Adipocyte (in vitro differentiated cells): ENCODE measurements at places on chromosomes 6 and 20.
A peak's percentile ranks its signal among the peaks of the same experiment; 100 is the strongest.

DNA sequence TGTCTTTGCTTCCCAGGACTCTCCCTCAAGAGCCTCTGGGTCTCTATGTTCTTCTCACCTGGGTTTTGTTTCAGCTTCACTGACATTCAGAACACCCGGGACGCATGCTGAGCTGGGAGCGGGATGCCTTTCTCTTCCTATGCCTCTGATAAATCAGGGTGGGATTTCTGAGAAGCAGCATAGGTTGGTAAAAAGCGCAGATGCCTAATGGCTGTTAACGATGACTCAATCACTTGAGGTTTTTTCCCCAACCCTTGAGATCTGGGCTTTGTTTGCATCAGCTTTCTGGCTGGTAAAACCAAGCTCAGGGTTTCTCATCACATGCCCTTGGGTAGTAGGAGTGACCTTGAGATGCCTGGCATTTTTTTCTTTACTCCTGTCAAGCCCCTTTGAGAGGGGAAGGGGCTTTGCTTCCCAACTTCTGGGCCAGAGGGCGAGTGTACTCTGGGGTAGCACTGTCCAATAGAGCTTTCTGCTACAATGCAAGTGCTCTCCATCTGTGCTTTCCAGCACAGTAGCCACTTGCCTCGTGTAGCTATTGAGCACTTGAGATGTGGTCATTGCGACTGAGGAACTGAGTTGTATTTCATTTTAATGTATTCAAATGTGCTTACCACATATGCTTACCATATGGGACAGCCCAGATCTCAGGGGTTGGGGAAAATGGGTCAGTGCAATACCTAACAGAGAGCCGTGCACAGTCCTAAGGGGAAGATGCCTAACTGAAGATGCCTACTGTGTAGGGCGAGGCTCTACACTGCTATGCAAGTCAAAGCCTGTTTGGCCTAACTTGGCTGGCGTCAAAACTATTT is 69.1 kb downstream of the PPP1R14C start:
- no peak for DNase-seq

- no peak for DNase-seq
Observed at GRCh38 chr20:55159230-55159629, 683.8 kb downstream of the DOK5 start.

GRCh38 chr6:96823743-96824142 is 13.5 kb downstream of the GPR63 start:
- no peak for DNase-seq

DNA sequence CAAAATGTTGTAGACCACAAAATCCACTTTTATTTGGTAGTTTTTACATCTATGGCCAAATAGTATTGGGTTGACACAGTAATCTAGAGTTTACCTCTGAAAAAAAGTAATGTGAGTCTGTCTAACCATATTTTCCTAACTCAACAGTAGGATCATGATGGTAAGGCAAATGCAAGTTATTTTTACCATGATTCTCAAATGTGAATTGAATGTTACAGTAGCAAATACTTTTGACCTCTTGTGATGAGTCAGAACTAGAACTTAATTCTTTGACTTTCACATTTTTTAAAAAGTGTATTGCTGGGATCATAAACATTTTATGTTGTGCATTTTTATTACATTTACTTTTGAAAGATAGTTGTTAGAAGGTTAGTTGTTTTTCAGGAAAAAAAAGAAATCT is 22.0 kb downstream of the RNF146 start:
- DNase-seq = peak; percentile 23

GRCh38 chr6:52498538-52499017 is 78.3 kb downstream of the TRAM2 start:
- DNase-seq = no peak

GRCh38 chr6:137709424-137710236 is 157.4 kb upstream of the TNFAIP3 start:
- DNase-seq = peak; percentile 63

DNA sequence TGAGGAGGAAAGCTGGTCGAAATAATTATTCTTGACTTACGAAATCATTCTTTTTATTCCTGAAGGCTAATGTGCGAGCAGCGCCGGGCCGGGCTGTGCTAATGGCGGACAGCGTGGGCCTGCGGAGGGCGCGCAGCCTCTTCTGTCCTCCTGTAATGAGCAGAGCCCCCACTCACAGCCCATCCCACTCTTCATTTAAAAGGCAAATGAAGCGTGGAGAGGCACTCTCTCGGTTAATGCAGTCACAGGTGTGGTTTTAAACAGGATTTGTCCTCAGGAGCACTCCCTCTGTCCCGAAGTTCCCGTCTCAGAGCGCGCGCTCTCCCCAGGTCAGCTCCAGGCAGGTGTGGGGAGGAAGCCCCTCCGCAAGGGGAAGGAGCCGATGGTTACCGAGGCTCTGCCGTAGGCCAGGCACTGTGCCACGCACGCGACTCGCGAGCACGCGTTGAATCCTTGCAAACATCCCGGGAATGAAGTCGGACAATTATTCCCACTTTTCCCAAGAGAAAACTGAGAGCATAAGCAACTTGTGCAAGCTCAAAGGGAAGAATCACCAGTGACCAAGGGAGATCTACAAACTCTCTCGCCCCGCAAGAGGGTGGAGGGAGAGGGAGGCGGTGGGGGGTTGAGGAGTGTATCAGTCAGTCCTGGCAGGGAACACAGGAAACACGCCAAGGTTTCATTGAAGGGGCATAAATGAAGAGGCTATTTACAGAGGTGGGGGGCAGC is 35.5 kb upstream of the ZFAND3 start:
- no peak for DNase-seq

- DNase-seq = no peak
Observed at GRCh38 chr20:23242556-23243180, 107.9 kb upstream of the NXT1 start.

- DNase-seq = no peak
Observed at GRCh38 chr6:37731888-37732287, 34.2 kb upstream of the MDGA1 start.

DNA sequence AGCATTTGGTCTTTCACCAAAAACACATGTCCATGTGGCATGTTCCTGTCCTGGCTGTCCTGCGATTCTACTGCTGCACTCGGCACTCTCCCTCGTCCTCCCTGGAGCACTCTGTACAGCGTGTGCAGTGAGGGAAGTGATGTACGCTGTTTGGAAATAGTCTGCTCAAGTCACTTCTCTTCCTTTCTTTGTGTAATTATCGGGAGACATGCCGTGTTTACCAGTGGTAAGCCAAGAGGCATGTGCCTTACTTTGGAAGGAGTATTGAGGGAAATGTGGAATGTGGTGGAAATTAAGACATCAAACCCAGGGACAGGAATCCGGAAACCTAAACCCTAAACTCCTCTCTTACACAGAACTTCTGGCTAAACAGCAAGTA is 268.5 kb upstream of the FOXQ1 start:
- DNase-seq = no peak

DNA sequence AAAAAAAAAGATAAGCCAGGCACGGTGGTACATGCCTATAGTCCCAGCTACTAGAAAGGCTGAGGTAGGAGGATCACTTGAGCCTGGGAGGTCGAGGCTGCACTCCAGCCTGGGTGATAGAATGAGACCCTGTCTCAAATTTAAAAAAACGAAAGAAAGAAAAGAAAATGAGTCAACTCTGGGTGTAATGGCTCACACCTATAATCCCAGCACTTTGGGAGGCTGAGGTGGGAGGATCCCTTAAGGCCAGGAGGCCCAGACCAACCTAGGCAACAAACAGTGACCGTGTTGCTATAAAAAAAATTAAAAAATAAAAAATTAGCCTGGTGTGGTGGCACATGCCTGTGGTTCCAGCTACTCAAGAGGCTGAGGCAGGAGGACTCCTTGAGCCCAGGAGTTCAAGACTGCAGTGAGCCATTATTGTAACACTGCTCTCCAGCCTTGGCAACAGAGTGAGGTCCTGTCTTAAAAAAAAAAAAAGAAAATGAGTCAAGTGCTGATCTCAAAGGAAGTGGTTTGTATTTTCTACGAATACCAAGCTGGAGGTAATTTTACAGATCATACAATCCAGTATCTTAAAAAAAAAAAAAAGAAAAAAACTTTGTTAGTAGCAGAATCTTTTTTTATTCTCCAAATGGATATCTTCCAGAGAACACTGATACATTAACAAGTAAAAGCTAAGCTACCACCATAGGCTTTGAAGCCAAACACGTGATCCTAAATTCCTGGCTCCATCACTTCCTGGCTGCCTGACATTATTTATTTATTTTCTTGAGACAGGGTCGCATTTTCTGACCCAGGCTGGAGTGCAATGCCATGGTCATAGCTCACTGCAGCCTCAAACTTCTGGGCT is 5.7 kb downstream of the COMMD7 start:
- DNase-seq = peak; percentile 31

GRCh38 chr20:33914919-33915318 is 78.8 kb upstream of the RALY start:
- peak; percentile 24 for DNase-seq

DNA sequence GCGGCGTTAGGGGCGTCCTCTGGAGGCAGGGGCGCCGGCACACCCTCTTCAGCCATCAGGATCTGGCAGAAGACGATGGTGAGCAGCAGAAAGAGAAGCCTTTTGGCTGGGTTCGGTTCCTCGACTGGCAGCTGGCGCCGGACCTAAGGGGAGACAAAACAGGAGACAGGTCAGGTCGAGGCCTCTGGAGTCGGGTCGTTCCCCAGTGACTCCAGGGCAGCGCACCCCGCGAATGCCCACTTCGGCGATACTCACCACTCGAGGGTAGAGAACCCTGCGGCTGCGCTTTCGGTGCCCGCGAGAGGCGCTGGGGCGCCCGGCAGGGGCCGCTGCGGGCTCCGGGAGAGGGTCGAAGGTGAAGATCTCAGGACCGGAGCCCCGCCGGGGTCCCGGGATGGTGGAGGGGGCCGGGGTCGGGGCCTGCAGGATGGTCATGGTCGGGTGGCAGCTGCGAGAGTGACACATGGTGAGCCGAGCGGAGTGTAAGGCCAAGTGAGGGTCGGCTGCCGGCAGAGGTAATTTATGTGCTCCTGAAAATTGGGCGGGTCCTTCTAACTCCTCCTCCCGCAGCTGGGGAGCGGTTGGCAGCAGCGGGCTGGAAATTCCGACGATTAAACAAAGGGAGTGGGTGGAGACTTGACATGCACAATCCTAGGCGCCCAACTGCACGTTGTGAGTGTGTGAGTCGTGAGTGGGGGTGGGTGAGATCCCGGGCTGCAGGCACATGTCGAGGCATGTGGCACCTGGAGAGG is at the start of gene IER3:
TSS of gene IER3 (minus strand) at position 494 of the 752 bp plus-strand sequence. CDS start at position 465, 29 bp downstream.
- peak; percentile 94 for DNase-seq

- peak; percentile 18 for DNase-seq
Observed at GRCh38 chr6:140871911-140872310, 1260.8 kb upstream of the GJE1 start.
